ENCODE measurements at places on chromosomes 5 and 9.
A peak's percentile ranks its signal among the peaks of the same experiment; 100 is the strongest.

DNA sequence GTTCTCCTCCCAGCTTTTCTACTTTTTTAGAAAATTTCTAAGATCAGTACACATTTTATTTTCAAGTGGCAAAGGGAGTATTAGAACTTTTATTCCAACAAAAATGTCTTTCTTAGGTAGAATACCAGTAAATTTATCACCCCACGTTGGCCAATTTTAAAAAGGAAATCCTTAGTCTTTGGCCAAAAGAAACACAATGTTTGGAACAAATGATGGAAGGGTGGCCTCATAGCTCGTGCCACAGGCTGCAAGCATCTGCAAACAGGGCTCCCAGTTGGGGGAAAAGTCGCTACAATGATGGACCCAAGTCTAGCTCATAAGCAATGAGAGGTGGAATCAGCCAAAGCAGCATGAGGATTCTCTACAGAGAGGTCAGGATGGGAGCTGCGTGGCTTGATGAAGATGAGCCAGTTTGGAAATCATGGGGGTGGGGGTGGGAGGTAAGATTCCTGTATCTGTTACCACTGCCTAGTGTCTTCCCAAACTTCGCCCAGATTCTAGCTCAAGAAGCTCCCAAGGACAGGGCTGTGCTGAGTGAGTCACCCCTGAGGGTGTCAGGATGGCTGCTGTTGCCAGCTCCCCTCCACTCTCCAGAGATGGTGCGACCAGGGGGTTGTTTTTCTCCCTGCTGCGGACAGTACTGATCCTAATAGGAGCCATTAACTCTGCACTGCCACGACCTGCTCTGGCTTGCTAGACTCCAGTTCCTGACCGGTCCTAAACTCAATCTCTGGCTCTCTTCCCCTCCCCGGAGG, 75.6 kb downstream of the DCP2 start:
- no peak for DNase-seq

- DNase-seq = no peak
Observed at GRCh38 chr9:133045132-133045531, 14.3 kb downstream of the GTF3C5 start.

DNA sequence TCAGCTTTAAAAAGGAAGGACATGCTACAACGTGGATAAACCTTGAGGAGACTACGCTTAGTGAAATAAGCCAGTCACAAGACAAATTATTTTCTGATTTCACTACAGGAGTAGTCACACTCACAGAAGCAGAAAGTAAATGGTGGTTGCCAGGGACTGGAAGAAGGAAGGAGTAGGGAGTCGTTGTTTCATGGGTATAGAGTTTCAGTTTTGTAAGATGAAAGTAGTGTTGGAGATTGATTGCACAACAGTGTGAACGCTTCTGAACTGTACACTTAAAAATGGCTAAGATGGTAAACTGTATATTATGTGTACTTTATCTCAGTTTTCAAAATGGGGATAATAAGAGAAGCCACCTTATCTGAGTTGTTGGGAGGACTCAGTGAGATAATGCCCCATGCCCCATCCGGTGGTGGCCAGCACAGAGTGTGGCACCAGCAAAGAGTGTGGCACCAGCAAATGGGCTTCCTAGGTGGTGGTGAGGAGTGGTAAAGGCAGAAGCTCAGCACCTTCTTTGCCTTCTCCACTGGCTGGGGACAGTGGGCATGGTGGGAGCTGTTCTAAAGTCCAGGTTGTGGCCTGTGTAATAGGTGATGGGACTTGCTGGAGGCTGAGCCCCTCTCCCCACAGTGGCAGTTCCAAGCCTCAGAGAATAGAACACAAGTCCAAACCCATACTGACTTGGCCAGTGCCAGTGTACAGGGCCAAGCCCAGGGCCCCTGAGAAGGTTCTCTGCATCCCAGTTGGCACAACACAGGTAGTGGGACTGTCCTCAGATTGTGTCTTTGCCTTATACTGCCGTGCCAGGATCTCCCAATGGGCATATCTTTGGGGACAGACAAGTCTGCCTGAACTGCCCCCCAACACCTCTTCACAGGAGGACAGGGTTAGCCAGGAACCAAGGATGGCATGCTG, 4.4 kb downstream of the SLC22A4 start:
- peak; percentile 24 for DNase-seq

DNA sequence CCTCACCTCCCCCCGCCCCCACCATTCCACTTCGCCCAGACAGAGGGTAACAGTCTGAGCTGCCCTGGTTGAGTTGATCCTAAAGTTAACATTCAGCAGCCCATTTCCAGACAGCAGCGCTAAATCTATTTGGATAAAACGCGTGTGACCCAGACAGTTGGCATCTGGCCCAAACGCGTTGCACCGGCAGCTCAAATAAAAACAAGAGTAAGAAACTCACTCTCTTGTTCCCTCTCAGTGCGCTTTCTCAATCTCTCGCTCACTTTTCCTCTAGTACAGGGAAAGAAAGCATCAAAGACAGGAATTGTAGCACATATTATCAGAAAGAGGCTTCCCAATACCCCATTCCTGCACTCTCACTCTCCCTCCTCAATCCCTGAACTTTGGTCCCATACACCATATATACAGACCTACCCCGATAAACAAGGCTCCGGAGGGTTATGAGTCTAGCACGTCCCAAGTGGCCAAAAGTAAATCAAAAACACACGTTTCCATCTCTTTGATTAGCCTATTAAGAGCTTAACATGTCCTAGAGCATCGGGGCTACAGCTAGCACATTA, 1.3 kb downstream of the ADAMTS6 start:
- DNase-seq = peak; percentile 67

- no peak for DNase-seq
Observed at GRCh38 chr5:58335518-58335917, 124.4 kb downstream of the PLK2 start.

DNA sequence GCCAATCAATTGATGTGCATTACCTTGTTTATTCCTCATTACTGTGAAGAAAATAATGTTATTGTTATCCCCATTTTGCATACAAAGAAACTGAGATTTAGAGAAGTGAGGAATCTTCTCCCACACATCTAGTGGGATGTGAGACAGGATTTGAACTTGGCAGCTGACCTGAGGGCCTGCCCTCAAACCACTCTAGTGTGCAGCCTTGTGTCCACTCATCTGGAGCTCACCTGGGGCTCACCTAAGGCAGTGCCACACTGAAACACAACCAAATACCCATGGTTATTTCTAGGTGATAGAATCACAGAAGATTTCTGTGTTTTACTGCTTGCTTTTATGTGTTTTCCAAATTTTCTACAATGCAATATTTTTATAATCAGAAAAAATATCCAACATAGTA, 94.7 kb upstream of the SAP30L start:
- no peak for DNase-seq

GRCh38 chr5:96353220-96353619, 79.8 kb downstream of the PCSK1 start:
- no peak for DNase-seq

- DNase-seq = no peak
Observed at GRCh38 chr9:93259490-93260262, 75.7 kb downstream of the WNK2 start.

GRCh38 chr9:95096381-95096780, 221.1 kb downstream of the FANCC start:
- DNase-seq = no peak

GRCh38 chr5:138712791-138713190, 40.4 kb upstream of the CTNNA1 start:
- no peak for DNase-seq

GRCh38 chr9:4677392-4677791, 2.0 kb upstream of the CDC37L1 start:
- no peak for DNase-seq

GRCh38 chr9:31629292-31629691, 755.2 kb upstream of the ACO1 start:
- no peak for DNase-seq

- no peak for DNase-seq
Observed at GRCh38 chr9:4080921-4081895, 218.7 kb downstream of the GLIS3 start.

DNA sequence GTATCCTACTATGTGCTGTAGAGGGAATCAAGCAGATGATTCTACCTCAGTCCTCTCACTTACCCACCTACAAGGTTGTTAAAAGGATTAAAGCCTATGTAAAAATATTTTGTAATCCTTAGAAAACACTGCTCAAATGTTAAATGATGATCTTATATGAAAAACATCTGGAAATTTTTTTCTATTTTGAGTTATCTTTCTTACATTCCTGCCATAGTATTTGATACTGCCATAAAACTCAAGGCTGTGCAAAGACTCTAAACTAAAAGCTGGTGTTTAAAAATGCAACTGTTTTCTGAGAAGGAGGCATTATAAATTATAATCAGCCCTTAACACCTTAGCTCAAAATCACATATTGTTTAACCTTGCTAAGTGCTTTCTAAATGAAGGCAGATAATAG, 474.2 kb downstream of the PRELID2 start:
- no peak for DNase-seq

DNA sequence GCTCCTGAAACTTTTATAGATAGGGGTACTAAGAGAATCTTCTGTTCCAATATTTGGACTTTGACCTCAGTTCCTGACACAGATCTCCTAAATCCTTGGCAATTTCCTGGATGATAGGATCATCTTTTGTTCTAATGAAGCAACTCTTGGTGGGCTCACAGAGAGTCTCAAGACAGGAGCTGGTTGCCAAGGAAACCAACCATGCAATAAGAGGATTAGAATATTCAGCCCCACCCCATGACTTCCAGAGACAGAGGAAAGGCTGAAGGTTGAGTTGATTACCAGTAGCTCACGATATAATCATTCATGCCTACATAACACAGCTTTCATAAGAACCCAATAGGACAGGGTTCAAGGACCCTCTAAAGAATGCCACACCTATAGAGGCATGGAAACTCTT, 2050.2 kb upstream of the CDH6 start:
- DNase-seq = no peak

GRCh38 chr9:131503626-131504465, 1.1 kb downstream of the POMT1 start:
- peak; percentile 35 for DNase-seq

- no peak for DNase-seq
Observed at GRCh38 chr9:21684831-21685362, 117.5 kb upstream of the MTAP start.

- DNase-seq = no peak
Observed at GRCh38 chr5:153981905-153982605, 56.7 kb downstream of the FAM114A2 start.

DNA sequence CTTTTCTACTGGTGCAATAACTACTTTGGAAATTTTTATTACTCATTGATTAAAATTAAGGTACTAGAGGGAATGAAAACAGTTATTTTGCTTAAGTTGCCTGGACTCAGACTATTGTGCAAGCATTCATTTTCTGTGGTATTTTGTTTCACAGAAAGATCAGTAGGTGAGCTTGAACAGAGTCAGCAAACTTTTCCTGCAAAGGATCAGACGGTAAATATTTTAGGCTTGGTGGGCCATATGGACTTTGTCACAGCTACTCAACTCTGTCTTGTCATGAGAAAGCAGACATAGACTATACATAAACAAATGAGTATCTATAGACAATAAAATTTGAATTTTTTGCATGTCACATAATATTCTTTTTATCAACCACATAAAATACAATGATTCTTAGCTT, 1036.4 kb downstream of the NR2F1-AS1 start:
- DNase-seq = no peak

- DNase-seq = no peak
Observed at GRCh38 chr5:177154003-177154643, 20.6 kb downstream of the NSD1 start.

DNA sequence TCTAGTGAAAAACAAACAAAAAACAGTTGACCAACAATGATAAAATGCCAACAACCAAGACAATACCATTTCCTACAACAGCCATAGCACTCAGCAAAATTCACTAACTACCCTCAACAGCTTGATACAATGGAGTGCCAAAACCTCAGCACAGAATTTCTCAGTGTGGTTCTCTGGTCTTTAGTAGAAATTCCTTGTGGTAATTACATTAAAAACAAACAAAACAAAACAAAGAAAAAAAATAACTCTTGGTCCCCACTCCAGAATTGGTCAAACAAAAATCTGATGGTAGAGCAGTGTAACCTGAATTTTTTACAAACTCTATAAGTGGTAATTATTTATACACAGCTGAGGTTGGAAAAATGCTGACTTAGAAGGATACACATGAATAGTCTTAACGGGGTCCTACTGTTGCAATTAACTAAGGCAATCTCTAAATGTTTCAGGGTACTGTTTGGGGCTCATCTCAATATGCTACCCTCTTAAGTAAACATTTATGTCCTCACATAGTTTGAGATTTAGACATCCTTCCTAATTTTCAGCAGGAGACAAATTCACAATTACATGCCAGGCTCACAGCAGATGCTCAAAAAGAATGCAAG, 13.8 kb downstream of the CSNK1A1 start:
- no peak for DNase-seq

All from hematopoietic multipotent progenitor cell treated with erythropoietin and hydrocortisone succinate and interleukin-3 and kit ligand, for 8 days (in vitro differentiated cells).